NCI-H748 treated with DMSO at 0.1 percent for 48 hours (cell line): ENCODE measurements at places on chromosomes 2 and 18.

DNA sequence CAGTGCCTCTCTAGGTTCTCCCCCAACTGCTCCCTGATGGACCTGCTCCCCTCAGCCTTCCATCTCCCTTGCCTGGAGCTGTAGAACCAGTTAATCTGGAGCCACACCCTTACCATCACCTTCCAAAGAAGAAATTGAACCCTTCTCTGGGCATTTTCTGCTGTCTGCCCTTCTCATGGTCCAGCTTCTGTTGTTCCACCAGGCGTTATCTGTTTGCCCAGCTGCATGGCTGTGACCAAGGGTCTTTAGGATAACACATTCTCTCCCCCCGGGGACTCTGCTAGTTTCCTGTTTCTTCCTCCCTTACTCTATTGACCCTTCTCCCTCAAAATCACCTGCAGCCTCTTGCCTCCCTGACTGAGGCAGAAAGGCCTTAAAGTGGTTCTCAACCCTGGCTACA lies 3.2 kb upstream of the ANKRD53 start:
- no peak for DNase-seq

DNA sequence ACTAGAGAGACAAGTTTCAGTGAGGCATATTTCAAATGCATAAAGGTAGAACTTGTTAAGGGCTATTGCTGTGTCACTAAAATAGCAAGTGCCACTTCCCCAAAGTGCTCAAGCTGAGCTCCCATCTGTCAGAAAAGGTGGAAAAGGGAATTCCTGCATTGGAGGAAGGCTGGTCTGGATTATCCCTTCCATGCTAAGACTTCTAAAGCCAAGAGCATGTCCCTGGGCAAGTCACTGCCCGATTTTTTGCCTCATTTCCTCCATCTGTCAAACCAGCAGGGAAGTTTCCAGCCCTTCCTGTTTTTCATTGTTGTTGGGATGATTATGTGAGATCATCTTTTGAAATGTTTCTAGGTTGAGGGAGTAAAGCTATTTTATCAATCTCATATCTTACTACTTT lies 175.5 kb downstream of the SETBP1 start:
- DNase-seq: no peak

- no peak for DNase-seq
Observed at GRCh38 chr18:45940724-45941123, 26.4 kb downstream of the EPG5 start.

DNA sequence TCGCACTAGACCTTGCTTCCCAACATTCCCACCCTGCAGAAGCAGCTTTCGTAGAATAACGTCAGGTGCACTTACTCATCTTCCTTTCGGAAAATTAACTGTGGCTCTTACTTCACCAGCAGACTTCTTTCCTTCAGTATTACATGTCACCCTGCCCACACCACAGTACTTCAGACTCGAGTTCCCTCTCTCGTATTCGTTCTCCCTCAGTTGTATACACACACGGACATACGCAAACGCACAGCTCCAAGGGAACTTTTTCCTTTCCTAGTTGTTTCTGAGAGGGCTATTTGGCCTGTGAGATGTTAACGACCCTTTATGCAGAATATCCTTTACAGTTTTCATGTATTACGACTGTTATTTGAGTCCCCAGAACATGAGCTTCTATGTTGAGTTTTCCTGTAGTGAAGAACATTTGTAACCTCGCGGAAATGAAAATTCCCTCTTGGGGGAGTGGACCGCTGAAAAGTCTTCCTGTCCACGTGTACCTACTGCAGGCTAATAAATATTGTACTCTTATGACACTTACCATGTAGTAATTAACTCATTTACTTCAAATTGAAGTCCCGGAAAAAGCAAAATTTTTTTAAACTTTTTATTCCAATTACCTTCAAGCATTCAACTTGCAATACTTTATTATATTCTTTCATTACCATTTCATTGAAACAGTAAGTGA lies 908 bp downstream of the ERLEC1 start:
- DNase-seq: no peak

- no peak for DNase-seq
Observed at GRCh38 chr2:20939931-20940795, 103.7 kb downstream of the APOB start.

GRCh38 chr2:165903406-165903805 lies 50.2 kb downstream of the TTC21B start:
- no peak for DNase-seq

- no peak for DNase-seq
Observed at GRCh38 chr18:13370995-13371625, 152.6 kb downstream of the LDLRAD4 start.

DNA sequence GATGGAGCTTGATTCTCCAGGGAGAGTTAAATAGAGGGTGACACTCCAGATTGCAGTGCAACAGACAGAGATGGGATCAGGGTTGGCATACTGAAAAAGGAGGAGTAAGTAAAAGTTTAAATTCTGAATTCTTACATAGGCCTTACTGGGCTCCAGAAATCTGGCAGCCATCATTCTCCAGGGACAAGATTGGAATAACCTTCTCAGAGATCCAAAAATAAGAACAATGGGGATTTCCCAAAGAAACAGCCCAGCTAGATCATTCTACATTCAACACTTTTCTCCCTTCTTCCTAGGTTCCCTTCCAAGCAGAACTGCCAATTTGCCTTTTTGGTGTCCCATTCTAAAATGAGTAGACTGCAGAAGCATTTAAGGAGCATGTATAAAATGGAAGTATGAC lies 14.9 kb upstream of the SERPINB2 start:
- DNase-seq: no peak

GRCh38 chr18:10526561-10526949 lies 728 bp downstream of the NAPG start:
- no peak for DNase-seq

DNA sequence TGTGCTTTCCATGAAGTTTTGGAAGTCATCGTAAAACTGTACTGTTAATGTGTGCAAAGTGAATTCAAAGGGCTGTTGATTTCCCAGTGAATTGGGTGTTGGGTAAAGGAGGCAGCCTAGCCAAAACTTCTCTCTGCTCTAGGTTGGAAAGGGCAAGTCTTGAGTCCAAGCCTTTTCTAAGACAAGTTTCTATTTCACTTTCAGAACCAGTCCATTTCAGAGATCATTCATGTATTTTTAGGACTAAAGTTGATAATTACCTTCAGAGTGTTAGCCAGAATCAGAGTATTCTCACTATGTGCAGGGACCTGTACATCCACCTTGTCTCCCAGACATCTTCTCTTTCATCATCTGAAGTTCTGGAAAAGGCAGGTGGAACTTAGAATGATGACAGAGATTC lies 636.1 kb upstream of the KLHL29 start:
- no peak for DNase-seq

- no peak for DNase-seq
Observed at GRCh38 chr2:217886091-217886490, 116.7 kb downstream of the TNS1 start.

DNA sequence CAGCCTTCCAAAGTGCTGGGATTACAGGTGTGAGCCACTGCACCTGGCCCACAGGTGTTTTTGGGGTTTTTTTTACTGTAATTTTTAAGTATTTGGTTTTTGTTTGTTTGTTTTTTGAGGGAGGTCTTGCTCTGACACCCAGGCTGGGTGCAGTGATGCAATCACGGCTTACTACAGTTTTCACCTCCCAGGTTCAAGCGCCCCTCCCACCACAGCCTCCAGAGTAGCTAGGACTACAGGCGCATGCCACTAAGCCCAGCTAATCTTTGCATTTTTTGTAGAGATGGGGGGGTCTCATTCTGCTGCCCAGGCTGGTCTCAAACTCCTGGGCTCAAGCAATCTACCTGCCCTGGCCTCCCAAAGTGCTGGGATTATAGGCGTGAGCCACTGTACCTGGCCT lies 7.3 kb upstream of the SLC11A1 start:
- no peak for DNase-seq

GRCh38 chr2:213185147-213185822 lies 33.9 kb upstream of the IKZF2 start:
- DNase-seq: no peak

GRCh38 chr2:188046437-188046836 lies 245.2 kb upstream of the GULP1 start:
- no peak for DNase-seq

DNA sequence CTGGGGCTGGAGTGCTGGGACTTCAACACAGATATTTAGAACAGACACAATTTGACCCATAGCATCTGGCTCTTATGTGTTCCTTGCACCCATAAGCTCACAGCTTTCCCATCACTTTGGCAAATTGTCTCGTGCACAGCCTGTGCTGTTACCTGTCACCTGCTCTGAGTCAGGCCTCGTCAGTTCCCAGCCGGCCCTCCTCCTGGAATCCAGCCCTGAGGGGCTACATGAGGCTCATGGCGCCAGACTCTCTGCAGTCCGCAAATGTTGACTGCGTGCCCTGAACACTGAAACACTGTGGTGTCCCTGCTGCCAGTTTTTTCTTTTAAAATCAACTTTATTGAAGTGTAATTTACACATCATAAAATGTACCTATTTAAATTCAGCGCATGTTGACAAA lies 65.4 kb upstream of the BZW1 start:
- DNase-seq: no peak

DNA sequence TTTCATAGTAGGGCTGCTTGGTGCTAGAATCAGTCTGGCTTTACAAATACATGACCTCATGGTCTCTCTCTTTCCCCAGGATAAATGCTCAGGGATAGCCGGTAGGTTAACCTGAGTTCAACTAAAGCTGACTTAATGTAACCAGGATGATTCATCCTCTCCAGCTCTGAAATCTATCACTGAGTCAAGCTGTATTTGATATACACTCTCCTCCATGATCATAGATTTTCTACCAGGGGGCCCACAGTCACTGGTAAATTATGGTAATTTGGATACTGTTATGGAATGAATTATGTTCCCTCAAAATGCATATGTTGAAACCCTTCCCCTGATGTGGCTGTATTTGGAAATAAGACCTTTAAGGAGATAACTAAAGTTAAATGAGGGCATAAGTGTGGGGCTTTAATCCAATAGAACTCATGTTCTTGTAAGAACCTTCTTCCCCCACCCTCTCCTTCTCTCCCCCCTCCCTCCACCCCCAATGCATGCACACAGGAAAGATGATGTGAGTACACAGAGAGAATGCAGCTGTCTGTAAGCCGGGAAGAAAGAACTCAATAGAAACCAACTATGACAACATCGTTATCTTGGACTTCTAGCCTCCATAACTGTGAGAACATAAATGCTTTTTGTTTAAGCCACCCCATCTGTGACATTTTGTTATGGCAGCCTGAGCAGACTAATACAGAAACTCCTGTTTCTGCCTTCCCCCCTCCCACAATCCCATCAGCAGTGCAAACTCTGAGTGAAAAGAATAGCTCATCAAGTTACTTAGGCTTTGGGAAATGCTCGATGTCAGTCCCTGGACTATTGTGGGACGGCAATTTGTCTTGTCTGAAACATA lies 134.9 kb upstream of the KYNU start:
- no peak for DNase-seq

DNA sequence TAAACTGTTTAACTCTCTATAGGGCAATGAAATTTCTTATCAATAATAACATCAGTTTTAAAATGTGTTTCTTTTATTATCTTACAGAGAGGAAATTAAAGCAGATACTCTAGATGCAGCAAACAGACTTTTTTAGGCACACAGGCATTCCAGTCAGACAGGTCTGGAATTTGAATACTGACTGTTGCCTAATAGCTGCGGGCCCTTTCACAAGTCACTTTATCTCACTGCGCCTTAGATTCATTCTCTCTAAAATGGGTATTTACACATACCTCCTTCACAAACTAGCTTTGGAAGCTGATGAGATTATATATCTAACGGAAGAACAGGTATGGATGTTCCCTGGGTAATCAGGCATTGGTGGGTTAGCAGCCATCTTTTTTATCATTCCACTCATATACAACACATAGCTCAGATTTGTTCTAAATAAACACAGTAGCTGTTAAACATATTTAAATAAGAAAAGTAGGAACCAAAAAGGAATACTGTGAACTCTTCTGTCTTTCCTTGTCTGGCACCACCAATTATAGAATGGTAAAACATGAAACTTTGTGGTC lies 104.2 kb downstream of the LRP2 start:
- DNase-seq: no peak

- DNase-seq: no peak
Observed at GRCh38 chr2:137507237-137507636, 457.0 kb upstream of the HNMT start.
